ENCODE measurements at places on chromosomes 11 and 22.

DNA sequence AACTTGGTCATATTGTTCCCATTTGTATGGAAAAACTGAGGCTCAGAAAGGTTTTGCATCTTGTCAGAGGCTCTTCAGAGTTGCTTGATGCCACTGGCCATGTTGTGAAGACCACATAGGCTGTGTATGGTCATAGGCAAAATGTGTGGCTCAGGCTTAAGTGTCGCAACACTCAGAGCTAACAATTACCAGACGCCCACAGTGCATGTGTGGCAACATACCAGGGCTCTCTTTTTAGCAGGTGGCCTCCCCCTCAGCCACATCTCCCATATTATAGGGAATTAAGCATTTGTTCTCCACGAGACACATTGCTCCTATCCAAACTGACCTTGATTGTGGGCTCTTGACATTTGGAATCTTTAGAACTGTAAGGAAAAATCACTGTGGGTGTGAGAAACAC, 802.5 kb downstream of the DLG2 start:
- no peak for DNase-seq
- H3K4me1 ChIP-seq = no peaks in the 10 kb centered on the region
- H3K27ac ChIP-seq = no peak overlapping the region
- no peaks in the 10 kb centered on the region for H3K27me3 ChIP-seq

DNA sequence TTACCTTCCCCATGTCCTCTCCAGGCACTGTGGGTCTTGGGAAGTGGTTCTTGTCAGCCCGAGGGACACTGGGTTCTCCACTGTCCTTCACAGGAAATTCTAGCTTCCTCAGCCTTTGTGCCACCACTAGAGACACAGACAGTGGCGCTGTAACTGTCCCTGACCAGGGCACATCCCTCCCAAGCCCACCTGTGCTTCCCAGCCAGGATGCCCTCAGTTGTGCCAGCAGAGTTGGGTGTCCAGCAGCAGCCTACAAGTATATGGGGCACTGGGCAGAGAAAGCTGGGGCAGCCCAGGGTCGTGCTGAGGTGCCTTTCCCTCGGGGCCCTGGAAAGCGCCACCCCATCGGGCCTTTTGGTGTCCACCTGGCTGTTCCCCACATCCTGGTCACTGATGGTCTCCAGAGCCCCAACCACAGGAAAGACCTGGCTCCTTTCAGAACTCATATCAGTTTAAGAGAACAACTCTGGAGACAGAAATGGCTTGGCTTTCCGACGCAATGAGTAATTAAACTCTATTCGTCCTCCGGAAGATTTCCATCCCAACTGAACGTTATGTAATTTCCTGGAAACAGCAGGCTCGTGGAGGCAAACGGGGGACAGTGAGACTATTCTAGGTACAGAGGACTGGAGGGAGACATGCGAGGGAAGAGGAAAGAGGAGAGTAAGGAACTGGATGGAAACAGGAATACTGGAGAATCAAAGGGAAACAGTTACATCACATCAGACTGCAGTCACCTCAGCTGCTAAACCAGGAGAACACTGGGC, 28.6 kb downstream of the PPP2R1B start:
- H3K4me3 ChIP-seq = no peak overlapping the region
- no peaks in the 10 kb centered on the region for H3K4me1 ChIP-seq
- no peaks in the 10 kb centered on the region for H3K27me3 ChIP-seq
- DNase-seq = no peak
- H3K36me3 ChIP-seq = peaks cover 58% of the 10 kb centered on the region

DNA sequence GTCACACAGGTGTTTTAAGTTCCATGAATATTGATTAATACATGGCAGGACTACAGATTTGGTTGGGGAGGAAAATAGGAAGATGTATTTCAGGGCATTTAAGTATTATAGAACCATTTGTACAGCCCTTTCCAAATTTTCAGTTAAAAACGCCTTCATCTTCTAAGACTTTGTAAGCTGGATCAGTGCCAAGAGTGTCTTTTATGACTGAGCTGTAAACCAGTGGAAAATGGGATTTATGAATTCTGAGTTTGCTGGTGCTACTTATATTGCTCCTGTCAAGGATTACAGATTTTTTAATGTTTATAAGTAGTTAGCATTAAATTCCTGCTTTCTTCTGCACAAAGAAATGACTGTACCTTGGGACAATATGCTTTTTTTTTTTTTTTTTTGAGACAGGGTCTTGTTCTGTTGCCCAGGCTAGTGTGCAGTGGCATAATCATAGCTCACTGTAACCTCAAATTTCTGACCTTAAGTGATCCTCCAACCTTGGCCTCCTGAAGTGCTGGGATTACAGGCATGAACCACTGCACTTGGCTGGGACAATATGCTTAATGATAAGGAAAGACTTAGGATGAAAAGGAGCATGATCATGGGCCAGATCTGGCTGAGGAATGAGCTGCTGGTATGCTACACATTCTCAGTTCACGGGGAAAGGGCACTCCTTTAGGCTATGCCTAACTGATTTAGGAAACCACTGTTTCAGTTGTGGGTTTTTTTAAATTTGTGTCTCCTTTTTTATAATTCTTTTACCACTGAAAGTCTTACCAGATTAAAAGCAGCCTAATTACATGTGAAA, 113.6 kb upstream of the MTNR1B start:
- H3K27me3 ChIP-seq = no peaks in the 10 kb centered on the region
- no peak overlapping the region for H3K4me3 ChIP-seq
- no peak overlapping the region for H3K27ac ChIP-seq
- no peak for DNase-seq
- no peaks in the 10 kb centered on the region for H3K36me3 ChIP-seq

- no peaks in the 10 kb centered on the region for H3K27me3 ChIP-seq
- no peak for DNase-seq
- H3K27ac ChIP-seq = no peak overlapping the region
- H3K36me3 ChIP-seq = no peaks in the 10 kb centered on the region
Measured at GRCh38 chr11:105763594-105763993, 153.7 kb downstream of the GRIA4 start.

DNA sequence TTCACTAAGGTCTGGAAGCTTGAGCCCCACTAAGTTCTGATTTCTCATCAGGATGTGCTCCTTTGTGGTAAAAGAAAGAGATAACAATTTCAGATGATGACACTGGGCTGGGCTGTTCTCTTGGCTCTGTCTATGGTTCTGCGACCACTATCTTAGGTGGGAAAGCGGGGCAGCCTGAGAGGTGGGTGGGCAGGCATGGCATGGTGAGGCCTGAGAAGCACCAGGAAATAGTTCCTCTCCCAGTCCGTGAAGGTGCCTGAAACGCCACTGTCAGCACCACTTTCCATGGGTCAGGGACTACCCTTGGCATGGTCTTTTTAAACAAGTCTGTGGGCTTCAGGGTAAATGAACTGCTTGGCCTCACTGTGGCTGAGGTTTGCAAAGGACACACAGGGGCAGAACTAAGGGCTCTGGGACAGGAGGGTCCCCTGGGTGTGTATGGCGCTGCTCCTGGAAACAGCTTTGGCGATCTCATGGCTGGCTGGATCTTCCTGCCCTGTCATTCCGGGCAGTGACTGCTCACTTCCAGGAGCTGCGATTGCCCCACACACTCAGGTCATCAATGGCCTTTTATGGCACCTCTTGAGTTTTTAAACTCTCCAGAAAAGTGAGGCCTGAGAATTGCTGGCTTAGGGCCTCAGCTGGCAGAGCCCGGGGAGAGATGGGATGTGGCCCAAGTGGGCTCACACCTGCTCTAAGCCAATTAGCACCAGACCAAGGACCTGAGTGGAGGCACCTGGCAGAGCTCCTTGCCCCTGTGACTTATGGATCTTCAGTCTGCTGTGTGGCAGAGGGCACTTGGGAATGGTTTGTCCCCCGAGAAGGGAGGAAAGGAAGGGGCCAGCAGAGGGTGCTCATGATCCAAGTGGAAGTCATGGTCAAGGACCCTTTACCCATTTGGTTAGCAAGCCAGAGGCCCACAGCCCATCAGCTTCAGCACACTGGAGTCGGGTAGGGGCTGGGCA, 55.6 kb upstream of the LYVE1 start:
- peak overlapping the region; percentile 39 for H3K4me3 ChIP-seq
- H3K27me3 ChIP-seq = no peaks in the 10 kb centered on the region
- H3K36me3 ChIP-seq = no peaks in the 10 kb centered on the region
- peaks cover 46% of the 10 kb centered on the region for H3K4me1 ChIP-seq
